Esophagus squamous epithelium (tissue), 5 donors: ENCODE measurements at places on chromosomes 6 and 20.
A peak's percentile ranks its signal among the peaks of the same experiment; 100 is the strongest.

DNA sequence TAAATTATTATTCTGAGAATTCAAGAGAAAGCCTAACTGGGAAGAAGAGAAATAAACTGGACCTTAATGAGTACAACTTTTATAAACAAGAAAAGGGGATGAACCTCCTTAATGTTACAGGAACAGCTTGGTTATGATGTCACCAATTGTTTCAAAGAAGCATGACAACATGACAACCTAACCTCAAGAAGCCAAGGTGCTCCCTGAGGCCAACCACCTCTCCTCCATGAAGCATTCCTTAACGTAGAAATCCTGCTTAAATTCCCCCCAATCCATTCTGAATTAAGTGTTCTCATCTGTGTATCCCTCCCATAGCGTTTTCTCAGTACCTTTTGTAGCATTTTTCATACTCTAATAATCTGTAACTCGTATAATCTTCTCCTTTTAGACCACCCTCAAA is 1.7 kb downstream of the HBS1L start:
- DNase-seq: no peak

DNA sequence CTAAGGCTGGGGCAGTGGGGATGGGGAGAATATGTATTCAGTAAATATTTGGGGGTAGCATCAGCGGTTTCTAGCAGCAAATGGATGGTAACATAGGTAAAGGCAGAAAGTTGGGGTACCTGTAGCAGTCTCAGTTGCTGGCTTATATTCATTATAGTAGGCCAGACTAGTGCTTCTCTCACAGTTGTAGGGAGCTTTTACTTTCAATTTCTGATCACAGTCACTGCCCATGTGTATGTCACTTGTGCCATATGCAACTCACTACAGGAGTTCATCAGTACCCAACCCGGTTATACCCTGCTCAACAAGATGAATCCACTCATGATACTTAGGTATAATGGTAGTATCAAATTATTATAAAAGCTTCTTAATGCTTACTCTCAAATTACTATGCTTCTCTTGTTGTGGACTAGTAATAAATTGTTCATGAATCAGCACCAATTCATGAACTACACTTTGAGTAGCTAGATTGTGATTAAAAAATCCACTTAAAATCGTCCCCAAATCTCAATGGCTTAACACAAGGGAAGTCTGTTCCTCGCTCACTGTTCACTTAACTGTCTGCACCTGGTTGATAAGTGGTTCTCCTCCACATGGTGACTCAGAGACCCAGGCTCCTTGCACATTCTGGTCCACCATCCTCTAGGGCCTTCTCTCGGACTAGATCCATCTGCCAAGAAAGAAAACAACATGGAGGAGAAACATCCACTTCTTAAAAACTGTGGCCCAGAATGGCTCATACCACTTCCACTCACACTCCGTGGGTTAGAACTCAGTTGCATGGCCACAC is 31.3 kb upstream of the MYLIP start:
- no peak for DNase-seq

- no peak for DNase-seq
Measured at GRCh38 chr6:85078058-85078457, 313.7 kb upstream of the TBX18 start.

GRCh38 chr20:48105526-48105925 is 320.2 kb upstream of the SULF2 start:
- DNase-seq: no peak

GRCh38 chr20:36045373-36045714 is 77.0 kb downstream of the CNBD2 start:
- DNase-seq: no peak

- DNase-seq: no peak
Measured at GRCh38 chr6:5116243-5116991, 31.3 kb downstream of the PPP1R3G start.

DNA sequence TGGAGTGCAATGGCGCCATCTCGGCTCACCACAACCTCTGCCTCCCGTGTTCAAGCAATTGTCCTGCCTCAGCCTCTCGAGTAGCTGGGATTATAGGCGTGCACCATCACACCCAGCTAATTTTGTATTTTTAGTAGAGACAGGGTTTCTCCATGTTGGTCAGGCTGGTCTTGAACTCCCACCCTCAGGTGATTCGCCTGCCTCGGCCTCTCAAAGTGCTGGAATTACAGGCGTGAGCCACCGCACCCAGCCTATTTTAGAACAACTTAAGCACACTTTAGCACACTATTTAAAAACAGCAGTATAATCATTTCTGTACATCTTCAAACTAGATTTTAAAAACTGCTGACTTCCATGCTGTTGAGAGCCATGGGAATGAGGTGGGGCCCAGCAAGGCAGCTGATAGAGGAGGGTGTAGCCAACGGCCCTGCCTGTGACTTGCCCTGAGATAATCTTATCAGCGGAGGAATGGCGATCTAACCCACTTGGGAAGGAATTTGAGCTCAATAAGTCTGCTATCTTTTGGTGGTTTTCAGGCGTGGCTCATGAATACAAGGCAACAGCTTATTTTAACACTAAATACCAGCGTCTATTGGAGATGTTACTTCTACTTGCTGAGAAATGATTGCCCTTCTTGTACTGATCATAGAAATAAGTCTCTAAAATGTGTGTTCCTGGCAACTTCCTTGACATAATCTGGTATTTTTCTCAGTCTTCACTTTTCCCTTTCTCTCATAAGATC is 12.1 kb downstream of the ZDHHC14 start:
- no peak for DNase-seq

GRCh38 chr6:146047371-146047770 is 18.5 kb downstream of the GRM1 start:
- DNase-seq: no peak

DNA sequence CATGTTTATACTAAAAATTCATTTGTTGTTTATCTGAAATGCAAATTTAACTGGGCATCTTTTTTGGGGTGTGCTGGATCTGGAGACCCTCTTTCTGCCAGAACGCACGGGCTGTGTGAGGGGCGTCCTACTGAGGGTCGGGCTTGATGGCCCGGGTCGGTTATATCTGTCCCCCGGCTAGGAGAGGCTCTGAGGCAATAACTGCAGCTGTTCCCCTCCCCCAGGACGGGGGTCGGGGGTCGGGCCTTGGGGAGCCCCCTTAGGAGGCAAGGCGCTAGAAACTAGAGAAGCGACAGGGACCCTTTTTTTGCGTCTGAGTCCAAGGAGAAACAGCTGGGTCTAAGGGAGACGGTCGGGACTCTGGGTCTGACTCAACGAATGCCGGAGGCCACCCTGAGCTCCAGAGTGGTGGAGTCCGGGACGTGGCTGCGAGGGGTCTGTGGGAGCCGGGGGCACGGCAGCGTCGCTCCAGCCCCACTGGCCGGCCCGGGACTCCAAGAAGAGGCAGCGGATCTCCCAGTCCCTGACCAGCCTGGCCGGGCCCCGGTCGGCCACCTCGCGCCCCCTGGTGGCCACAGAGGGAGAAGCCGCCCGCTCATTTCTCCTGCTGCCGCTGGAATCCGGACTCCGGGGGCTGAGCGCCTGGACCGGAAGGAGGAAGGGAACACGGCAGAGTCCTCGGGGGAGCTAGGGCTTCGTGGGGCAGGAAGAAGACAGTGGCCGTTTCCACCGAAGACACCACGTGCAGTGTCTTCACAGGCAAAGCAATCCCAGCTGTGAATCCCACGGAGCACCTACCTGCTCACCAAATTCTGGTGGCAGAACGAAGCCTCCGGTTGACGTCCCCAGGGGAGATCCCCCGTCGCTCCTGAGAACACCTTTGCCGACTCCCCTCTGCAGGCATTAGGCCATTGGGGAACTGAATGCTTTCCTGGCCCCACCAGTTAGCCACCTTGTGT is 24.0 kb upstream of the SCML4 start:
- peak; percentile 14 for DNase-seq

GRCh38 chr6:5471637-5472398 is 210.5 kb downstream of the FARS2 start:
- DNase-seq: no peak

- DNase-seq: no peak
Measured at GRCh38 chr20:51013577-51014330, 9.2 kb downstream of the KCNG1 start.

DNA sequence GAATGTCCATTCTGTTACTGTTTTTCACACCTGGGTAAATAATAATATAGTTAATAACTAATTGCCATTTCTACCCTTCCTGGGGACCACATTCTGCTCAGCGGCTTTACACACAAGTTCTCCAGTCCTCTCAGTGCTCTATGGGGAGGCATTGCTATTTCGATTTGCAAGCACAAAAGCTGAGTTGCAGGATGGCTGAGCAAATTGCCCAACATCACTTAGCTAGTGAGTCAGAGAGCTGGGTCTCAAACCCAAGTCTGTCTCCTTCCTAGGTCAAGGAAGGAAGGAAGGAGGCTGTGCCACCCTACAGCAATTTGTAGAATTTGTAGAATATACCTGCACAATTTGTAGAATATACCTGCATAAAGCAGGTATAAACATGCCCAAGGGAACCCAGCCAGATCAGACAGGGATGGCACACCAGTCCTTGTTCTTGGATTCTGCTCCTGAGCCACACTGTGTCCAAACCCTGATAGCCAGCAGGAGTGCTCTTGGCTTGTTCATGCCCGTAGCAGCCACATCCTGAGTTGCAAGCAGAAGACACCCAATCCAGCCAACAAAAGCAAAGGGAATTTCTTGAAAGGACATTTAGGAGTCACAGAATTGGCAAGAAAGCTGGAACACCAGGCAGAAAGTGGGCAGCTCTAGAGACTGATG is 56.9 kb downstream of the LY86 start:
- no peak for DNase-seq
